ENCODE measurements at places on chromosomes 3 and 15.

- DNase-seq = no peak
Measured at GRCh38 chr15:60710656-60711055, 231.7 kb upstream of the ICE2 start.

- no peak for DNase-seq
Measured at GRCh38 chr3:47313341-47314055, 30.8 kb downstream of the KLHL18 start.

- DNase-seq = peak; percentile 17
Measured at GRCh38 chr15:63274427-63274826, 3.0 kb upstream of the APH1B start.

DNA sequence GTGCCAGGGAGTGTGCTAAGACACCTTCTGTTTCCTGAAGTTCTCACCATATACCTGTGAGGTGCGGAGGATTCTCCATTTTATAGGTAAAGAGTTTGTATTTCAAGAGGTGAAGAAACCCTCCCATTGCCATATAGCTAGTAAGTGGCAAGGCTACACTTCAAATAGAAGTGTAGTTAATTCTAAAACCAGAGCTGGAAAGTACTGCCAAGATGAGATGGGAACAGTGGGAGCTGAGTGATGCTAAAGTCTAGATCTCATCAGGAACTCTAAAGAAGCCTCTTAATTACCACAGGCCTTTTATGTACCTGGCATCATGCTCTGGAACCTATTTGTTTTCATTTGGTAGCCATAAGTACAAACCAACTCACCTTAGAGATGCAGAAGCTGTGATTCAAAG, 98.6 kb upstream of the NUDT16 start:
- no peak for DNase-seq

DNA sequence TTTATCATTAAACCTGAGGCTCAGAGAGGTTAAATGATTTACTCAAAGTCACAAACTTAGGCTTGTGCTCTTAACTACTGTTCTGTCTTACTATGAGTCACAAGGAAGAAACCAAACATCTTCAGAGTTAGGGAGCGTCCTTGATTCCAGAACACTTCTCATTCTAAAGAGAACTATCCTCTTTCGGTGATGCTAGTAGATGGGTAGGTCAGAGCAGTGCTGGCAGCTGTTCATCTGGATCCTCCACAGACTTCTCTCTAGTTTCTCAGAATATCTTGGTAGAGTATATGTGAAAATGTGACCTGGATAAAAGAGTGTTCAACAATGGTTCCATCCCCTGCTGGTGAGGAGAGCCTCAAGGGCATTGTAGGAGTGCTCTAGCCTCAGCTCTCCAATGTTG, 3.3 kb downstream of the ARL6IP5 start:
- DNase-seq = no peak

GRCh38 chr15:37019479-37020433, 80.6 kb downstream of the MEIS2 start:
- no peak for DNase-seq

DNA sequence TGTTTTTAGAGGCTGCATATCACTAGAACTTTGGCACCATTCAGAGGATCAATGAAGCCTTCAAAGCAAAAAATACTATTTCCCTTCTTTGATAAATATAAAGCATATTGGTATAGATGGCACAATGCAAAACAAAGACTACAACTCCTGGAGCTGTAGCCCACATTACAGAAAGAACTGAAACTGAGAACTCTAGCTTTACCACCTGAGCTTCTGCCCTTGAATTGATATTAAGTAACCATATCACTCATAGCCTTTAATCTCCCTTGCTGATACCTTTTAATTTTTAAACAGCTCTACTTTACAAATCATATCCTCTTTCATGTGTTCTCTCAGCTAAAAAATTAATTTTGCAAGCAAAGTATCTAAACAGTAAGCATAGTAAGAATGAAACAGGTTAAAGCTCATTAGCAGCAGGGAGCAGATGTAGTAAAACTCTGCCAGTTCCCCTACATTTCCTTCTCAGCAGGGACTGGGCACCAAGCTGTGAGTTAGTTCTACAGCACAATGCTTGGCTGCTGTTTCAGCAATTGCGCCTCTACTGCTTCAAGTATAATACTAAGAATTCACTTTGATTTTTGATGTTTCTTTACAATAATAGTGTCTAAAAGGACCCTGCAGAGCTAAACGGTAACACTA, 97.9 kb upstream of the NANOGP8 start:
- no peak for DNase-seq

DNA sequence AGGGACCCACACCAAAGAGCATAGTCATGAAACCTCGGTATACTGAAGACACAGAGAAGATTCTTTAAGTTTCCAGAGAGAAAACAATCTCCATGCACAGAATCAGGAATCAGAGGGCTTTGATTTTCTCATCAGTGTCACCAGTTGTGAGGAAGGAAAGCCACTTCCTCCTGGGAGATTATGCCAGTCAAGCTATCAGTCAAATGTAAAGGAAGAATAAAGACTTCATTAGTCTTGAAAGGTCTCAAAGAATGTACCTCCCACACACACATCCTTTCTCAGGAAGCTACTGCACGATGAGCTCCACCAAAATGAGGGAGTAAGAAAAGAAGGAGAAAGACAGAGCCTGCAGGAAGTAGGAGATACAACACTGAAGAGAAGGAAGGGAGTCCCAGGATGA, 486.3 kb downstream of the SHQ1 start:
- DNase-seq = no peak

GRCh38 chr3:41286305-41286704, 87.0 kb downstream of the CTNNB1 start:
- DNase-seq = no peak

DNA sequence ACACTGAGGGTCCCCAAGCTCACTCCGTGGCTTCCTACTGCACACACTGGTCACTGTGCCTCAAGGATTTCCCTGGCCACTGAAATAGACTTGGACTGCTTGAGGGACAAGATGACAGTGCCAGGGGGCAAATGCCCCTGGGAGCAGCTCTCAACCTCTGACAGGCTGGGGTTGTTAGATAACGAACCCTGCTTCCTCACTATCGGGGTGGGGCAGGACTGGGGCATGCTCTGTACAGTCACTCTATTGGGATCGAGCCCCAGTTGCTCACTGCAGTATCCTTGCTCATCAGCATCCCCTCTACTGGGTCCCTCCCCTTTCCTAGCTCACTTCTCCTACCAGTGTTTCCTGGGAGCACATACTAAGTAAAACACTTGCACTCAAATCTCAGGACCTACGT, 610.8 kb downstream of the NTRK3 start:
- no peak for DNase-seq

DNA sequence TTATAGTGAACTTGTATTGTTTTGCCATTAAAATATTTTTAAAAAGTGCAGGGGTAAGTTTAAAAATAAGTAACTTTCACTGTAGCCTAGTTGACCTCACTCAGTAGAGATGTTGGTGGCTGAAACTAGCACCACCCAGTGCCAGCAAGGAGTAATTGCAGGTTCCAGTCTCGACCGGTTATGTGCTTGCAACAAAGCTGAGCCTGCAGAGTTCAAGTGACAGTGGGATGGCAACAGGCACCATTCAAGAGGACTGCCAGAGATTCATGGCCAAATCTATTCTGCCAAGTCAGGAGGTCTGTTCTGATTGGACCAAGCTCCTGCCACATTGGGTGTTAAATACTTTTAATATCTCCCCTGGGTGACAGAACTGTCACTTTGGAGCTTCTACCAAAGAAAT, 2.7 kb downstream of the ADAMTS7 start:
- peak; percentile 25 for DNase-seq

DNA sequence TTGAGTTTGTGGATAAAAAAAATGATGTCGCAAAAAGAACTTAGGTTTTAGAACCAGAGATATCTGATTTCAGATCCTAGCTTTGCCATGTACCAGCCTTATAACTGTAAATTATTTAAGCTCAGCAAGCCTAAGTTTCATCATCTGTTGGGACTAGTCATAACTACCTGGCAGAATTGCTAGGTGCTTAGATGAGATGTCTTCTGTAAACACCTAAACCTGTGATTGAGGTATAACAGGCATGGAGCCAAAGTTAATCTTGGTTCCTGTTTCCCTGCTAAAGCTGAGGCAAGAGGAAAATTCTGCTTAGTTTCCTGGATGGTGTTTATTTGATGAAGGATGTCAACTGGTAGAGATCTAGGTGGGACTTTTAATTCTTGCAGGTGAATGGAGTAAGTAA, 331.3 kb upstream of the RBMS3 start:
- DNase-seq = no peak

- no peak for DNase-seq
Measured at GRCh38 chr3:42815826-42816225, 6.6 kb downstream of the ACKR2 start.

DNA sequence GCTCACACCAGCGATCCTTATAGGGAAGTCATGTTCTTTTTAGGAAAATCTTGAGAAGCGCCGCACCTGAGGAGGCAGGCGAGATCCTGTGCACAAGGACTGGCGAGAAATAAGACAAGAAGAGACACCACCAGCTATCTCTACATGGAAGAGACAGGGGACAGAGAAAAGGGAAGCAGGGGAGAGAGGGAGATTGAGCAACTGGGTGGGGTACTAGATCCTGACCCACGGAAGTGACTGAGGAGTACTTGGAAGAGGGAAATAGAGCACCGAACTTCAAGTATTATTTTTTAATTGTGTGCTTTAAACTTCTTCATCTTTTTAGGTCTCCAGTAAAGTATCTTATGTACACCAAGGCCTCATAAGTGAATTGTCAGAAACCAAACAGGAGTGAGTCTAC, 742.0 kb upstream of the LMCD1 start:
- DNase-seq = no peak

GRCh38 chr15:64151727-64152506, at the start of gene SNX22:
Gene SNX22 (plus strand): TSS chr15:64151731. CDS start chr15:64151776, 45 bp downstream.
- peak; percentile 48 for DNase-seq

DNA sequence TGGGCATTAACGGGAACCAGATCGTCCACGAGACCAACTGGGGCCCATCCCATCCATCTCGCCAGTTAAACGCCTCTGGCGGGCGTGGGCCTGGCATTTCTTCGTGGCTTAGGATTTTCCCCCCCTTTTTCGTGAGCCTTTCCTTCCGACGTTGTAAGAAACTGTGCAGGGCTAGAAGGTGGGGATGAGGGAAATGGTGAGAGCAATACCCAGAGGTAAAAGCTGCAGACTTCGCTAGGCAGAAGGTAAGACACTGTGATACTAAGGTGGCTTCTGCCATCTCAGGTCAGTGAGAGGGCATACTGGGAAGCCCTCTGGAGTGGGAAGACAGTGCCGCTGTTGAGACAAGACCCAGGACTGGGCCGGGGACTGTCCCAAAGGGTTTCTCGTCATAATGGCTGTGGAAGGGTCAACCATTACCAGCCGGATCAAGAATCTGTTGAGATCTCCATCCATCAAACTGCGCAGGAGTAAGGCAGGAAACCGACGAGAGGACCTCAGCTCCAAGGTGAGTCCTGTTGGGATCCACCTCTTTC, 666 bp downstream of the MAPKBP1 start:
- no peak for DNase-seq

- DNase-seq = no peak
Measured at GRCh38 chr15:43550527-43551363, 33.3 kb downstream of the MAP1A start.

- peak; percentile 83 for DNase-seq
Measured at GRCh38 chr15:40421246-40422157, 15.9 kb downstream of the IVD start.

DNA sequence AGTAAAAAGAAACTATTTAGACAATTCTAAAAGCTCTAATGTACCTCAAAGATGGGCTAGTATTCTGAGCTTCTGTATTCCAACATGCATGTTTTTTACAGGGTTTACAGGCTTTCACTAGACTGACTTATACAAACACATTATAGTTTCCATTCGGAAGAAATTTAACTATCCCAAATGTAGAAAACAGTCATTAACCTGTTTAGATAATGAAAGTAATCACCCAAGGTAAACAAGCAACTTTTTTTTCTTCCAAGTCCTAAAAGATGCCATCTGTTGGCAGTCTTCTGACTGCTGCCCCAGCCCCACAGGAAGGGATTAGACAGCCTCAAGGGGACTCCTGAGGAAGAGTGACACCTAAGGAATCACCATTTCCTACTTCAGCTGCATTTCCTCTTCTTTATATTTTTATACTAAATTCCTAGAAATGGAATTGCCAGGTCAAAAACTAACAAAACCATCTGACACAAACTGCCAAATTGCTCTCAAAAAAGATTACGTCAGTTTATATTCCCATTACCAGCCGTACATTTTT, 25.5 kb downstream of the SIN3A start:
- no peak for DNase-seq

- DNase-seq = no peak
Measured at GRCh38 chr15:94352636-94353487, 121.5 kb downstream of the MCTP2 start.

DNA sequence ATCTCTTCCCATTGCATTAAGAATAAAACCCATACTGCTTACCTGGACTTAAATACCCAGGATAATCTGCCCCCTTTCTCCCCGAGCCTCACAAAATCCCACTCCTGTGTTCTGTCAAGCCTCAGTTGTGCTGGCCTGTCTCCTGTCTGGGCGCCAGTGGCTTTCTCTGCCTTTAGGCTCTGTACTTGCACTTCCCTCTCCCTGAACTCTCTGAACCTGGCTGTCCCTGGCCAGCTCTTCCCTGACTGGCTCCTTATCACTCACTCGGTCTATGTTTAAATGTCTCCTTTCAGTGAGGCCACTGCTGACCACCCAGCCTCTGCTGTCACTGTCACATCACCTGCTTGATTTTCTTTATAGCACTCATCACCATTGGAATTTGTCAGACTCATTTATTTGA, 382.7 kb upstream of the PPP2R3A start:
- no peak for DNase-seq

DNA sequence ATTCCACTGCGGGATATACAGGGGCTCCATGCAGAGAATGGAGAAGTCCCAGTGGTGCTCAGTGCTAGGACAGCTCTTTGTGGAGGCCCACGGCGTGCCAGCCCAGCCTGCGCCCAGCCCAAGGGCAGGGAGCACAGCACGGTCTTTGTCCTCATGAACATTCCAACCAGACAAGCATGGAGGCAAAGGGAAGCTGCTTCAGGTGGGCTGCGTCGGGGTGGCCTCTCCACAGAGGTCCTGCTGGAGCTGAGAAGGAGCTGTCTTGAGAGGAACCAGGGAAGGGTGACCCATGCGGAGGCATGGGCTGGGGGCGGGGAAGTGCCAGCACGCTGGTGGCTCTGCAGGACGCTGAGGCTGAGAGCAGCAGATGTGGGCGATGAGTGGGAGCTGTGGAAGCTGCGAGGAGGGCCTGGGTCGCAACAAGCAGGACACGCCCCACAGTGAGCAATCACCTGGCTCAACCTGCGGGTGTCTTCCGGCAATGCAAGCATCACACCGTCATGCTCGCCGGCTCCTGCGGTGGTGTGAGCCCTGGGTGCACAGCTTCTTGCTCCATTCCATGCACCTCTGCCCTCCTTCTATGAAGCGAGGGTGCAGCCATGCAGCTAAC, 14.0 kb upstream of the KLF15 start:
- no peak for DNase-seq

GRCh38 chr15:81111018-81111417, 23.1 kb upstream of the CFAP161 start:
- DNase-seq = no peak

GRCh38 chr3:129278439-129278965, at the start of gene HMCES:
Gene HMCES (plus strand): TSS chr3:129278870. CDS start chr3:129279733, 863 bp downstream.
- peak; percentile 98 for DNase-seq
